ENCODE measurements at places on chromosomes 16 and 17. TPM values are rescaled to one million over a fixed set of nuclear protein-coding genes. Genes with fewer than 3 reads are reported as not detected.

KRT34 gene
- total RNA-seq: 0.45 TPM

WSCD1 gene
- total RNA-seq: 0.18 TPM

TMEM238L gene
- total RNA-seq: not detected

ARHGDIA gene
- 149 TPM for total RNA-seq

TBC1D3K gene
- not detected for total RNA-seq

MT1H gene
- not detected for total RNA-seq

PRSS21 gene
- 0.27 TPM for total RNA-seq

WNT9B gene
- not detected for total RNA-seq

PRSS36 gene
- 3.8 TPM for total RNA-seq

KRT27 gene
- not detected for total RNA-seq

WNK4 gene
- 0.45 TPM for total RNA-seq

EVPLL gene
- total RNA-seq: not detected

FBXO39 gene
- 0.57 TPM for total RNA-seq

TM4SF5 gene
- total RNA-seq: not detected

OMG gene
- 3.9 TPM for total RNA-seq

COG7 gene
- 18.9 TPM for total RNA-seq

VTN gene
- 0.09 TPM for total RNA-seq

KIF2B gene
- not detected for total RNA-seq

CLEC18C gene
- 0.90 TPM for total RNA-seq

TERB1 gene
- 0.08 TPM for total RNA-seq

CD300E gene
- total RNA-seq: not detected

OTOP2 gene
- not detected for total RNA-seq

GNGT2 gene
- total RNA-seq: 0.45 TPM

EMP2 gene
- total RNA-seq: 6.8 TPM

G6PC1 gene
- total RNA-seq: not detected

BBS2 gene
- 58.9 TPM for total RNA-seq

CDH11 gene
- total RNA-seq: 397 TPM

WNT3 gene
- total RNA-seq: 0.65 TPM

CCDC200 gene
- total RNA-seq: not detected

AGRP gene
- not detected for total RNA-seq

KRT9 gene
- not detected for total RNA-seq

GPS1 gene
- 77.5 TPM for total RNA-seq

UMOD gene
- total RNA-seq: not detected

ZSCAN10 gene
- not detected for total RNA-seq

TAC4 gene
- total RNA-seq: not detected

PDE6G gene
- total RNA-seq: 0.63 TPM

ITPRIPL2 gene
- total RNA-seq: 41.1 TPM

CCL1 gene
- not detected for total RNA-seq

KRT32 gene
- total RNA-seq: 0.09 TPM

Measured in fibroblast of the aortic adventitia (primary cell).